Upper lobe of right lung (tissue), 1 donor: ENCODE measurements at places on chromosomes 12 and 14. TPM values are rescaled to one million over a fixed set of nuclear protein-coding genes. Genes with fewer than 3 reads are reported as not detected.

DNA sequence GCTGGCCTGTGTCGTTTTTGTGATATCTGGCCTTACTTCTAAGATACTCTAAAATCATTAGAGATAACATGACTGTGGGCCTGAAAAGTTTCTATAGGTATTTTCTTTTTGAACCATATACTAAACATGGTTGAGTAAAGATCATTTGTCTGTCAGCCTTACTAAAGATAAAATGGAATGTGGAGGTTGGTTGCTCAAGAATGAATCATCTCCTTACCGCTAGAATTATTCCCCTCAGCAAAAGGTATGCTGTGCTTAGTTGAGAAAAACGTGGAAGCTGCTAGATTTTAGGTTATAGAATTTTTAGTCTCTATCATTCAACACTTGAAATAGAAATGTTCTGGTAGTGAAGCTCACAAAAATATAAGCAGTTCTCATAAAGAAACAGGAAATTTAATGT is 407.3 kb downstream of the AEBP2 start:
- no peaks in the 10 kb centered on the region for H3K4me1 ChIP-seq
- no peak for DNase-seq
- no peak overlapping the region for H3K4me3 ChIP-seq
- H3K27ac ChIP-seq: no peak overlapping the region
- H3K36me3 ChIP-seq: no peaks in the 10 kb centered on the region
- H3K27me3 ChIP-seq: no peaks in the 10 kb centered on the region

DNA sequence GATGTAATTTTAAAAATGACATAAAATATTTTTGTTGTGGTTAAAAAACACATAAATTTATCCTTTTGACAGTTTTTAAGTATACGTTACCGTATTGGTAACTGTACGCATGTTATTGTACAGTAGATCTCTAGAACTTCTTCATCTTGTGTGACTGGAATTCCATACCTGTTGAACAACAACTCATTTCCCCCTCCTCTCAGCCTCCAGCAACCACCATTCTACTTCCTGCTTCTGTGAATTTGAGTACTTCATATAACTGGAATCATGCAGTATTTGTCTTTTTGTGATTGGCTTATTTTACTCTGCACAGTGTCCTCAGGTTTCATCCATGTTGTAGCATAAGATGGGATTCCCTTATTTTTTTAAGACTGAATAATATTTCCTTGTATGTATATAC is 113.6 kb upstream of the ATF1 start:
- no peaks in the 10 kb centered on the region for H3K36me3 ChIP-seq
- H3K27me3 ChIP-seq: no peaks in the 10 kb centered on the region
- H3K4me1 ChIP-seq: no peaks in the 10 kb centered on the region
- H3K4me3 ChIP-seq: no peak overlapping the region
- no peak for DNase-seq
- H3K27ac ChIP-seq: no peak overlapping the region

Gene FAM186B
- 0.75 TPM for total RNA-seq

Gene CLEC12A
- total RNA-seq: 43.4 TPM

Gene SLC4A8
- total RNA-seq: 2.5 TPM

Gene CIPC
- total RNA-seq: 24.9 TPM
